Activated T-cell treated with anti-CD3 and anti-CD28 coated beads for 24 hours (primary cell): ENCODE measurements at places on chromosomes 5 and 9.

DNA sequence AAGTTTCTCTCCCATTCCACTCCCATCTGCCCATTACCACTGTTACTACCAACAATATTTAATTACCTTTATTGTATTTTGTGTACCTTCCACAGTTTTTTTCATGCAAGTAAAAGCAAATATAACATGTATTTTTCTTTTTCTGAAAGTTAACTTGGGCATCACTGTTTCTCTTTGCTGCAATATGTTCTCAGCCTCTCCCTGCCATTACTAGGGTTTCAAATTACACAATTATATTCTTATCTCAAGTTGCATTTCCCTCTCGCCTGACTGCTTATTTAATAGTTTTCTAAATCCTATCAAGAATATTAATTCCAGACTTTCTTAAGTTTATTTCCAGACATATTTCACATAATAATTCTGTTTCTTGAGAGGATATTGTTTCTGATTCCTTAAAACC is 46.9 kb upstream of the GAS1 start:
- no peak for DNase-seq

DNA sequence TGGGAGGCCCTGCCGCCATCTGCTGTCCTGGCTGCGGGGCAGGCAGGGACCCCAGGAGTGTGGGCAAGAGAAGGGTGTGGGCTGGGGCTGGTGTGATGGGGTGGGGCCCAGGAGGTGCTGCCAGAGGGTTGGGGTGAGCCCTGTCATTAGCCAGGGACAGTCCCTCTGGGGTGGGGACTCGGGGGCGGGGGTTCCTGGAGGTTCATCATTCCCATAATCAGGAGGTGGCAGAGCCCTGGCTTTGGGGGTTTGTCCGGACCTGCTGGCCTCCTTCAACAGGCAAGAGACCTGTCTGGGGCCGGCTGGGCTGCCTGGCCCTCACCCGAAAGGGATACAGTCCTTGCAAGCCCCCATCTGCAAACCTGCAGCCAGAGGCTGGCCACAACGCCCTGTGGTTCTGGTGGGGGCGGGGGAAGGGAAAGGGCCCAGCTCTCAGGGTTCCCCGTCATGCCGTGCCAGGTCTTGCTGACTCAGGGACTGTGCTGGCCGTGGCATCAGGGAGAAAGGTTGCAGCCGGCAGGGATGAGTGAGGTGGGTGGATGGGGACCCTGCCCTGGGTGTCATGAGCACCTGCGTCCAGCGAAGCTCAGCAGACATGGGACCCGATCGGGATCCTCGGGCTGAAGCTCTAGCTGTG is 65.2 kb downstream of the MRPL36 start:
- no peak for DNase-seq

GRCh38 chr9:70488793-70489105 is 74.3 kb upstream of the KLF9 start:
- no peak for DNase-seq

- DNase-seq: no peak
Measured at GRCh38 chr9:121917375-121918335, 175.5 kb downstream of the TTLL11 start.

DNA sequence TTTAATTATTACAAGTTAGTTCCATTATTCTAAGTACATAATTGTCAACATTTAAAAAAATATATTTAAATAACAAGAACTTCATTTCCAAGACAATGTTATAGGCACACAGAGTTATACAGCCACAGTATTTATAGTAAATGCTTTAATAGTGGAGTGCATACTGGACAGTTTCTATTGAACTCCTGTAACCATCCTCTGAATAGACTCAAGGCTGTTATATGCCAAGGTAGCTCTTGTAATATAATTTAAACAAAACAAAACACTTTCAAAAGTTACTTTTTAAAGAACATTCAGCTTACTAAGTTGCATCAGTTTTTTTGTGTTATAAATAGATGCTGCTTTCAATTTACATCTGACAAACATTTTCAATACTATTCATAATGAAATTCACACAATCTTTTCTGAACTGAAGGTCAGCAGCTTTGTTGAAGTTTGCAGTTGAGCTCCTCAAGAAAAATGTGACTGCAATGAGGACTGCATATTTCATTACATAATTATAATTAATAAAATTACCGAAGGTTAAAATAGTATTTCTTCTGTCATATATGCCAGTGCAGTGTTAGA is 549.9 kb upstream of the CYLC2 start:
- DNase-seq: no peak
